GM12892 (cell line): ENCODE measurements at places on chromosomes 12 and 14.

GRCh38 chr14:76480426-76480825, 104.5 kb downstream of the ESRRB start:
- no peak for DNase-seq

DNA sequence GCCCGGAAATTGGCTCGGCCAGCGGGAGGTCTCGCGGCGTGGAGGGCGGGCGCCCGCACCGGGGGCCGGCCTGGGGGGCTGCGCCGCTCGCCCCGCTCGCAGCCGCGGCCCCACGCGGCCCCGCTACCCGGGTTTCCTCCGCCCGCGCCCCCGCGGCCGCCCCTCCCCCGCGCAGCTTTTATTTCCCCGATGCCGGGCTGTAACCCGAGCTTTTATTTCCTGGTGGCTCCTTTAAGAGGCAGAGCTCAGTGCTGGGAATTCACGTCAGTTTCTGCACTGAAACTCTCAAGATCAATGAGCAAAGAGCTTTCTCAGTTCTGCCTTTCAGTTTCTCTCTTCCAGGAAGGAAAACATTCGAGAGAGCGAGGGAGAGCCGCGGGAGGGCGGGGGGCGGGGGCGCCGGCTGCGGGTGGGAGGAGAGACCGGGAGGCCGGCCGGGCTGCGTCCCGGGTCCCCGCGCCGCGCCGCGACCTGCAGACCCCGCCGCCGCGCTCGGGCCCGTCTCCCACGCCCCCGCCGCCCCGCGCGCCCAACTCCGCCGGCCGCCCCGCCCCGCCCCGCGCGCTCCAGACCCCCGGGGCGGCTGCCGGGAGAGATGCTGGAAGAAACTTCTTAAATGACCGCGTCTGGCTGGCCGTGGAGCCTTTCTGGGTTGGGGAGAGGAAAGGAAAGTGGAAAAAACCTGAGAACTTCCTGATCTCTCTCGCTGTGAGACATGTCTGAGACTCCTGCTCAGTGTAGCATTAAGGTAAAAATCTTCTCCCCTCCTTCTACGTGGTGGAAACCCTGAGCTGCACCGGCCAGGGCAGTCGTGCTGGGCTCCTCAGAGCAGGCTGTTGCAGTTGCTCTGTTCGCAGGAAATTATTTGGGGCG, at the start of gene ETV6:
ETV6 (plus strand) TSS at position 262 of the 873 bp plus-strand sequence; CDS start at position 716, 454 bp downstream.
- peak; percentile 63 for DNase-seq

DNA sequence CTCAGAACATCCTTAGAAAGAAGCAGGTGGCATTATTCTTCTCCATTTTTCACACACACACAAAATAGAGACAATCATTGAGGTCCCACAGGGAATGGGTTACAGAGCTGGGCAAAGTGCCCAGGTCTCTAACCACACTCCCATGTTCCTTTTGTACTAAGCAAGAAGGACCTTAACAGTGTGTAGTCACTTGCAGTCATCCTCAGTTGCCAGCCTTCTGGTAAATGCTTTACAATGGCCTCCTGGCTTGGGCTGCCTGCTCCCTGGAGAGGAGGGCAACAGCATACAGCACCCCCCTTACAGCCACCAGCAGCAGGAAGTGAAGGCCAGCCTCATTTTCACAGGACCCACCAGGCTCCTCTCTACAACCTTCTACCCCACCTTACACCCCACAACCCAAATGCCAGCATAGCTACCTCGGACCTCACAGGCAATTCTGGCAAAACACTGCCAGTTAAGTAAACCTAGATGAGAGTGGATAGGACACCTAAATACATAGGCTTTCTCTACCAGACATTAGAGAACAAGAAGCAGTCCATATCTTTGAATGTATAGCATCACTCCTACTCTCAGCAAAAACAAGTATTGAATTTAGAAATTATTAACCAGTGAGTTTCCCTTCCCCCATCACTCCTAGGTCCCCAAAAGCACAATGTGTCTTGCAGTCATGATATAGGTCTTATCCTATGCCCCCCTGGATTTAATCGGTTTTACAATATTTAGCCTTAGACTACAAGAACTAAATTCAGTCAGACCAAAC, 88.1 kb downstream of the PPP2R5E start:
- DNase-seq, result no peak

DNA sequence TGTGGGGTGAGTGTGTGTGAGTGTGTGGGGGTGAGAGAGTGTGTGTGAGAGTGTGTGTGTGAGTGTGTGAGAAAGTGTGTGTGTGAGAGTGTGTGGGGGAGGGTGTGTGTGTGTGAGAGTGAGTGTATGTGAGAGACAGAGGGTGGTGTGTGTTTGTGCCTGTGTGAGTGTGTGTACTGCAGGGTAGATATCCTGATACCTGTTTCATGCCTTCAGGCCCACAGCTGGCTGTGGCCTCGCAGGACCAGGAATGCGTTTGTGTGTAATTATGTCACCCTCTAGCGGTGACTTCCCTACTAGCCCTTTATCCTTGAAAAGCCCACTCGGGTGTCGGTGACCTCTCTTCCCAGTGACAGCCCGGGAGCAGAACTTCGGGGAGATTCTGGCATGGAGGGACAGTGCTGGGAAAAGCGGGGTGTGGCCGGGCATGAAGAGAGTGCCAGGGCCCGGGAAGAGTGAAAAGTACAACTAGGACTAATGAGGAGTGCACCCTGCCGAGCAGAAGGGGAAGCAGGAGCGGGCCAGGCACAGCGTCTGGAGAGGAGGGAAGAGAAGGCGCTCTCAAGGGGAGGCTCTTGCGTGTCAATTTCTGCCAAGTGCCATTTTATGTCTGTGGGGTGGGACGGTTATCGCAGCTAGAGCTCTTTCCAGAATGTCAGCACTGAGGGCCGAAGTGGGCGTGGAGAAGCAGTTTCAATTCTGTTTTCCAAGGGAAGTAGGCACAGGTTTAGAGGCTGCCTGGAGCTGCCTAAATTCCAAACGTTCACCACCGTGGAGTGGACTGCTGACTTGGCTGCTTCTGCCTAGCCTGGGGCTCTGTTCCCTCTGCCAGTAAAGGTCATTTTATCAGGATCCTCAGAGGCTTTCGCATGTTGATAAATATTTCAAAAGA, 11.0 kb upstream of the FBXL14 start:
- no peak for DNase-seq

- peak; percentile 83 for DNase-seq
Measured at GRCh38 chr12:133181238-133181959, at the start of gene ZNF268. Gene ZNF268 (plus strand): TSS chr12:133181495. CDS start chr12:133181998, 503 bp downstream.

DNA sequence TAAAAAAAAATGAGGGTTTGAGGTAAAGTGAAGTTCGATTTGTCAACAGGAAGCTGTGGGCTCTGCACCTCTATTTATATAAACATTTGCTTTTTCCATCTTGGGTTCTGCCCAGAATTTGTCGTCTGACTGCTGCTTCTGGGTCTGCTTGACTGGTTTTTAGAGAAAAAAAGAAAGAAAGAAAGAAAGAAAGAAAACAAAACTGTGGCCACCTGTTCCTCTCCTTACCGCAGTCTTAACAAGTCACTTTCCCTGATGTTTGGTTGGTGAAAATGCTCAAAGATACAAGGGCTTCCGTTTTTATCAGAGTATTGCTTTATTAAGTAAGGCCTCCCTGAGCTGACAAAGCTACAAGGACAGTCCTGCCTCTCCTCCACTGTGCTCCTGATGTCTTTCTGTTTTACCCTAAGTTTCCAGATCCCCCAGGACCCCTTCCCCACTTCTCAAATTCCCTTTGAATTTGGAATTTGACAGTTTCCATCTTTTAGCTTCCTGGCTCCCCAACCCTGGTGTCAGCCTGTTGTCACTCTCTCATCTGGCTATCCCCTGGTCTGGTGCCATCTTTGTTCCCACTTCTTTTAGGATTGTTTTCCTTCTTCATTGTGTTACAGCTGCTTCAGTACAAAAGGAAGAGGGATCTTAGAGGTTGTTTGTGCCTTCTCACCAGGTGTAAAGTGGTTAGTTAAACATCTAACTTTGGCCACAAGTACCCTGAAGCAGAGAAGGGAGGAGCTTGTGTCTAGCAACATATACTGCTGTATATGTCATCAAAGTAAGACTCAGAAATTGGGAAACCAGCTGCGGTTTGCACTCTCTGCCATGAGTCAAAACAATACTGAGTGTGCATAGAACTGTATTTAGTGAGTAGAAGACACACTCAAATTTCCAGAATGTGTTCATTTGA, 18.0 kb downstream of the MFAP5 start:
- no peak for DNase-seq

GRCh38 chr14:37888234-37888633, 292.8 kb downstream of the TTC6 start:
- DNase-seq, result no peak

DNA sequence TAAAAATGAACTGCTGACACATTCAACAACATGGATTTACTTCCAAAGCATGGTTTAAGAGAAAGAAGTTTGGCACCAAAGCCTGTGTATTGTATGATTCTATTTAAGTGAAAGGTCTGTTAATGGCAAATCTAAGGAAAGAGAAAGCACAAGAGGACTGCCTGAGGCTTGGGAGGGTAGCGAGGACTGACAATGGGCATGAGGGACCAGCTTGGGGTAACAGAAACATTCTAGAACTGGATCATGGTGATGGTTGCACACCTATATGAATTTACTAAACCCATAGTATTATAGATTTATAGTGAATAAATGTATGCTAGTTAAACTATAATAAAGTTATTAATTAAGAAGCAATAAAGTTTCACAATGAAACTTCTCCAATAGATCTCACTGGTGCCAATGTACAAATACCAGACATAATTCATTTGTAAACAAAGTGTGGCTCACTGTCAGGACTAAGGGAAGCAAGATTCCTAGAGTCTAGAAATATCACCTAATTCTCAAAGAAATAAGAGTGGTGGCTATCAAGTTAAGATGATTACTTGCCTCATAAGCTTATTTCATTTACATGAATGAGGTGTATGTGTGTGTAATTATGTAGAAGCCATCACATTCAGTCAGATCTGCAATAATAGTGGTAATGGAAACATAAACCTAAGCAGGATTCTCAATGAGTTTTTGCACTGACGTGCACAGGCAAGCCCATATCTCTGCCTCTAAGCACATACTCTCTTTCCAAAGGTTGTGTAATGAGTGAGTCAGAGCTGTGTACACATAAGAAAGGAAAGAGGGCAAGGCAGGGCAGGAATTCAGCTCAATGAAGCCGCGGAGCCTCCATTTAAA, 353.4 kb downstream of the KCNH5 start:
- no peak for DNase-seq

- DNase-seq, result no peak
Measured at GRCh38 chr14:24688030-24688658, 54.2 kb upstream of the GZMB start.

- no peak for DNase-seq
Measured at GRCh38 chr12:48764521-48764920, 24.4 kb downstream of the ADCY6 start.

- no peak for DNase-seq
Measured at GRCh38 chr12:100458191-100458590, 15.5 kb upstream of the NR1H4 start.

GRCh38 chr14:92756446-92756845, 8.0 kb upstream of the LGMN start:
- no peak for DNase-seq

DNA sequence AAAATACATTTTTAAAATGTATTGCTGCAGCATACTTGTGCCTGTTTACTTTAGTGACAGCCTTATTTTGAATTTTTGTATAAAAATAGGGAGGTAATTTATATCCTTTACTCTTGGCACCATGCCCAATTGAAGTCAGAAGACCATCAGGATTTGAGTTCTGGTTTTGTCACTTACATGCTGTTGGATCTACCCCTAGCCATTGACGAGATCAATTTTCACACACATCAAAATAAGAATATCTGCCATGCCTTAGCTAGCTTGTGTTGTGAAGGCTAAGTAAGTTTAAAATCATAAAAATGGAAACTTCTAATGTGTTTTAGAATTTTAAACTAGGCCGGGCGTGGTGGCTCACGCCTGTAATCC, 381.8 kb downstream of the KCNH5 start:
- DNase-seq, result no peak

GRCh38 chr14:105601360-105602242, 75.2 kb downstream of the TMEM121 start:
- DNase-seq, result no peak

GRCh38 chr12:68924546-68924945, 8.4 kb downstream of the CPM start:
- no peak for DNase-seq

DNA sequence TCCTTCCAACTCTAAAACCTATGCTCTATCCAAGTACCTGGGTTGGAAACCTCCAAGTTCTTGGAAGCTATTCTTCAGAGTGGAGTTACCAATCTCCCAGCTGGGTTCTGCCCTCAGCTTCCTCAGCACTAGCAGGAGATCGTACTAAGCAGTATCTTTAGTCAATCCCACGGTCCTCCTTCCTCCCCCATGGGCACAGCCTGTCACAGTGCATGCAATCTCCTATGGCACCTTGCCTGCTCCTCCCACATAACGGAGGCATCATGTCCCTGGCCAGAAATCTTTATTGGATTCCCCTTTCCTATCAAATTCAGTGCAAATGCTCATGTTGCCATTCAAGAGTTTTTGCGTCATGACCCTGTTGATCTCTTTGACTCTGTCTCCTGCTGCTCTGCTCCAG, 5.4 kb upstream of the LPAR5 start:
- DNase-seq, result no peak

GRCh38 chr12:19572920-19573558, 133.7 kb downstream of the AEBP2 start:
- DNase-seq, result peak; percentile 12

- no peak for DNase-seq
Measured at GRCh38 chr12:103928682-103929045, 1.5 kb upstream of the HSP90B1 start.

DNA sequence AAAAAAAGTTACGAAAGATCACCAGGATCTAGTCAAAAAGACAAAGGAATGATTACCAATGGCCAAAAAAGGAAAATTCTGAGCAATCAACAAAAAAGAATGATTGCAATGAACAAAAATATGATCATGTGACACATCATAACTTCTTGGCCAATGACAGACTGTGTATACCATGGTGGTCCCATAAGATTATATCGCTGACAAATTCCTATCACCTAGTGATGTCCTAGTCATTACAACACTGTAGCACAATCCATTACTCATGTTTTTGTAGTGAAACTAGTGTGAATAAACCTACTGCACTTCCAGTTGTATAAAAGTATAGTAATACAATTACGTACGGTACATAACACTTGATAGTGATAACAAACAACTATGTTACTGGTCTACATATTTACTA, 12.3 kb downstream of the SEL1L start:
- no peak for DNase-seq

DNA sequence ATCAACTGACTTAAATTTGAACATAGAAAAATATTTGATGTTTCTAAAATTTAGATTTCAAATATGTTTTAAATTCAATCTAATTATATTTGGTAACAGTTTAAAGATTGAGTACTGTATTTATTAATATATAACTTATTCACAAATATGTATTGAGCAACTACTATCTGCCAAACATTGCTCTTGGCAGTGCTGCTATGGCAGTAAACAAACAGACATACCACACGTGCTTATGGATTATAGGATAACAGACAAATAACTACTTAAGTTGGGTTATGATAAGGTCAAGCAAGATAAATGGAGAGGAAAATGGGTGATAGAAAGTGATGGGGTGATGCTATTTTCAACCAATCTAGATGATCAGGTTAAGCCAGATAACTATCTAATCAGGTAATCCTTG, 538.1 kb downstream of the C12orf50 start:
- DNase-seq, result no peak

DNA sequence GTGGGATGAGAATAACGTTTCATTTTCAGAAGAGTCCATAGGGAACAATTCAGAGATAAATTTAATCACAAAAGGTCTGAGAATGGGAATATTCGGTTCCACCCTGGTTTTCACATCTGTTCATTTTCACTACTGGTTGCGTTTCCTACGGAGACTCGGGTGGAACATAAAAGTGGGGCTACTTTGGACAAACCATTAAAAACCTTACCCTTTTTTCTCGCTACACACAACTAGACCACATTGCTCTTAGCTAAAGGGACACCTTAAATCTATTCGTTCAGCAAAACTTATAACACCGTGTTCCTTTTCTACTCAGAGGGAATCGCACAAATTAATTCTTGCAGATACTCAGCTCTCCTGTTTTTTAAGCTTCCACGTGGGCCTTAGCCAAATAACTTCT, 1.0 kb upstream of the SUDS3 start:
- DNase-seq, result no peak
